ENCODE measurements at places on chromosomes 3 and 15.

- no peak for DNase-seq
Measured at GRCh38 chr15:25431836-25432561, 6.8 kb downstream of the UBE3A start.

DNA sequence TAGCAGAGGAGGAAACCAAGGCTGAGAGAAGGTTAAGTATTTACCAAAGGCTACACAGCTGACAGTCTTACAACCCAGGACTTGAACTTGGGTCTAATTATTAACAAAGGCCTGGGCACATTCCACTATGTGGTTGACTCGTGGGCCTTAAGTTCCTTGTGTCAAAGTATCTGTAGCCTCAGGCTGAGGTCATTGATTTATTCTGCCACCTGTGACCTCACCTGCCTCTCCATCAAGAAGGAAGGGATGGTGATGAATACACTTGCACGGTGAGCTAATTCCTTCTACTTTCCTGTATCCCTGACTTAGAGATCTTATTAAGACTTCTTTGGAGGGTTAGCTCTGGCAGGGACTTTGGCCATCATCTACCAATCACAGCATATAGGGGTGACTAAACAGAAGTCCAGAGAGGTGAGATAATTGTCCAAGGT lies 19.9 kb upstream of the LRRC58 start:
- no peak for DNase-seq

GRCh38 chr15:56654624-56655023 lies 78.7 kb downstream of the ZNF280D start:
- DNase-seq, result no peak

DNA sequence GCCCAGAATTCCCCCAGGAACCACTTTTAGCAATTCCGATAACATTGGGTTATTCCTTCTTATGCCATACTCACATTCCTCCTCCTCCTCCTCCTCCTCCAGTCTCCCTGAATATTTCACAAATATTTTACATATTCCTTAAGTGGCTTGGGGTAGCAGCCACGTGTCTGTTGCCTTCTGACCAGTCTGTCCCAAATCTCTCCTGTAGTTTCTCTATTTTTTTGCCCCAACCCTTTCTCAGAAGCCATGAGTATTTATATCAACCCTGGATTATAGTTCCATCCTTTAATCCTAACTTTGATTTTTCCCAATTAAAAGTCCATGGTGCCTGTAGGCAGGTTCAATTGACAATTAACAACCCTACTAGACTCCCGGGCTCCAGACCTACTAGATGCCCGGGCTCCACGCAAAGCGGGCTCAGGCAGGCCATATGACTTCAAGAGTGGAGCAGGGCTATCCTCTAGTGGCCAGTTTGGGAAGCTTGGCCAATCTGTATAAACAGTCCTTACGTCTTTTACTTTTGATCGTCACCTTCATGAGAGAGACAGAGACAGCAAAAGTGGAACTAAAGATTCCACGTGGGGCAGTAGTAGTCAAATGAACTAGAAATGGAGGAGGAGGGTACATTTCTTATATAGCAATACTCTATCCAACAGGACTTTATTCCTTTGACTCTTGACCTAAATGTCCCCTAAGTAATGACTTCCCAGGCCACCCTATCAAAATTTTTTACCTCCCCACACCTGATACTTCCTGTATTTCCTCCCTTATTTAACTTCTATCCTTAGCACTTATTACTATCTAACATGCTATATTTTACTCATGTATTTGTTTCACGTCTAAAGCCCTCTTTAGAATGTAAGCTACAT lies 69.7 kb downstream of the USF3 start:
- DNase-seq, result peak; percentile 71

GRCh38 chr15:60536314-60536713 lies 57.4 kb upstream of the ICE2 start:
- no peak for DNase-seq

DNA sequence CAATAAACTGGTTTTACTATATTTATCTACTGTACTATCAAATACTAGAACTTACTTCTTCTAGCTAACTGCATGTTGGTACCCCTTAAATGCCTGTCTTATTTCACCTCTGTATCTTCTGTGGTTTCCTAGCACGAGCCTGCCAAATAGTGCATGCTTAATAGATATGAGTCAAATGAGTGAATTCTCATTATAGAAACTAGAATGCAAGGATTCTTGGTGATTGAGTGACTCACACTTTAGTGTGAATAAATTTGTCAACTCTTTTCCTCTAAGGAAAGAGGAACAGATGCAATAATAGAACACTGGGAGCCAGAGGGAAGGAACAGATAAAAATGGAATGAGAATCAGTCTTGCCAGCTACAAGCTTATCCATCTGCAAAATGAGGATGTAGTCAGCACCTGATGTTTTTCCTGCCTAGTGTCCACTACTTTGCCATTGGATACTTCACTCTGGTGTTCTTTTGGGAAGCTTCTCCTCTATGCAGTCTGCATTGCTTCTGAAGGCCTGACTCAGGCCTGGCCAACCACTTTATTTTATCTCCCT lies 189.1 kb upstream of the CADPS start:
- no peak for DNase-seq

DNA sequence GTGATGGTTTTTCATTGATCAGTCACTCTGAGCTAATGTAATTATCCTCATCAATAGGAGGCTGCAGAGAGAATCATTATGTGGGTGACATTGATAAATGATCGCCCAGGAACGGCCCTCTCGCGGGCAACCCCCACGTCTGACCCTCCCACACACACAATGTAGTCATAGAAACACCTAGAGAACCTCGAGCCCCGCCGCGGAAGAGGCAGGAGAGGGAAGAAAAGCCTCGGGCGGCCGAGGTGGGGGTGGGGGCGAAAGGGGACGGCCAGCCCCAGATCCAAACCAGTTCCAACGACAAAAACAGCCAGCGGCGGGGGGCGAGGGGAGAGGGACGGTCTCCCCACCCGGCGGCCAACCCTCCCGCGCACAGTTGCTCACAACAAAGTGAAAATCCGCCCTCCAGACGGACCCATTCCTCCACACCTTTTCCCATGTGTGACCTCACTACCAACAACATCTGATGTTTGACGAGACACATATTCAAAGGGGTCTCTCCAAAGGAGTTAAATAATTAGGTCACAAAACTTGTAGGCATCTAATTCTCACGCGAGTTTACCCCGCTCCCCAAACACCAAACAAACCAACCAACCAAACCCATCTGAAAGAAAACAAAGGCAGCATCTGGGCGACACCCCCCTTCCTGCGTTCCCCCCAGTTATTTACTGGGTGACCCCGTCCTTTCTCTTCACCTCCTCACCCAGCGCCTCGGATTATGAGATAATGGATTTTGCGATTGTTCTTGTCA lies 213.0 kb downstream of the MEIS2 start:
- DNase-seq, result no peak

DNA sequence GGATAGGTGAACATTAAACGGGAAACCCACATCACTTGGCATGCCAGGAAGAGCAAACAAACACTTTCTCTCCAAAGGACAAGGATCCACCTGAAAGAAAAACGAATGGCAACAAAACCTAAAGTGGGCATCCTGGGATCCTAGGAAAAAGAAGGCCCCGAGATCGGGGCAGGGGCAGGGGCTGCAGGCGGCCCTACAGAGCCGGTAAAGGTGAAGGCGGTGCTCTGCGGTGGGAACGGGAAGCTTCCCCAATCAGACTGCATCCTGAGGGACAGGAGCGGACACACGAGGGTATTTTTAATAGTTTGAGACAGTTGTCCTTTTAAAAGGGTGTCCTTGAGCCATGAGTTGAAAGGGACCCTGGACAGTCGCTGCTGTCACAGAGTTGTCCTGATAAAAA lies 24.9 kb upstream of the GABRA5 start:
- DNase-seq, result no peak

DNA sequence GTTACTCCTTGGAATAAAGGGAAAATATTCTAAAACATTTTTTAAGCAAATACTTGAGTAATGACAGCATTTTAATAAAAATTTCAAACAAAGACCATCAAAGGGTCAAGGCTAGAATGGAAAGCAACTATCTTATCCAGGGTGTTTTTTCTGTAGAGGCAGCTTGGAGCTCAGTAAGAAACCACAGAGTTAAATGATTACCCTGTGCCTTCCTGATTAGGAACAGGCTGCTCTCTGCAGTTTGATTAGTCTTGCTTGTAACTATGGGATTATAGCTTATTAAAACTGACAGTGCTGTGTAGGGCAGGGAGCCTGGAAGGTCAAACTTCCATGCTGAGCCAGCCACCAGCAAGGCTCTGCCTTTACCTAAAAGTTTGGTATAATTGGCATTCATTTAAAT lies 33.1 kb downstream of the QTRT2 start:
- DNase-seq, result no peak

DNA sequence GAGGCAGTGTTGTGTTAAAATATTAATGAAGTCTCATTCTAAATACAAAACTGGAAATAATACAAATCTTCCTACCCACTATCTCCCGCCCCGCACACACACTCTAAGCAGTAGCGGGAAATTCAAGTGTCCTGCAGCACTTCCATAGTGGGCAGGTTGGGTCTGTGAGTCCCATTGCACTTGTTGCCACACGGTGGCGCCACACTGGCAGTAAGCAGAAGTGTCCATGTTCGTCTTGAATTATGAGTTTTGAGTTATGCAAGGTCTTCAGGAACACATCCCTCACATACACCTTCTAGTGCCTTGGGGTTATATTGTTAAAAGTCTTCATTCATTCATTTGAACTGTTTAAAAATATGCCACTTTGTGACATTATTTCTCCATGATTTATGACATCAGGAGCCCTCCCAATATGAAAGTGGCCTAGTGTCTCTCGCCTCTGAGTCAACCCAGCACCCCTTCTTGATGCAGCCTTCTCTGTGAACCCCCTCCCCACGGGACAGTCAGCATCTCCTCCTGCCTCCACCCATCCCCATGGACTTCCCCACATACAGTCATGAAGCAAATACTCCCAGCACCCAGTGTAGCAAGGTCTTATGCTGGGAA lies 17.6 kb upstream of the CCDC174 start:
- peak; percentile 49 for DNase-seq
